ENCODE measurements at places on chromosomes 3 and 15. TPM values are rescaled to one million over a fixed set of nuclear protein-coding genes. Genes with fewer than 3 reads are reported as not detected.

DNA sequence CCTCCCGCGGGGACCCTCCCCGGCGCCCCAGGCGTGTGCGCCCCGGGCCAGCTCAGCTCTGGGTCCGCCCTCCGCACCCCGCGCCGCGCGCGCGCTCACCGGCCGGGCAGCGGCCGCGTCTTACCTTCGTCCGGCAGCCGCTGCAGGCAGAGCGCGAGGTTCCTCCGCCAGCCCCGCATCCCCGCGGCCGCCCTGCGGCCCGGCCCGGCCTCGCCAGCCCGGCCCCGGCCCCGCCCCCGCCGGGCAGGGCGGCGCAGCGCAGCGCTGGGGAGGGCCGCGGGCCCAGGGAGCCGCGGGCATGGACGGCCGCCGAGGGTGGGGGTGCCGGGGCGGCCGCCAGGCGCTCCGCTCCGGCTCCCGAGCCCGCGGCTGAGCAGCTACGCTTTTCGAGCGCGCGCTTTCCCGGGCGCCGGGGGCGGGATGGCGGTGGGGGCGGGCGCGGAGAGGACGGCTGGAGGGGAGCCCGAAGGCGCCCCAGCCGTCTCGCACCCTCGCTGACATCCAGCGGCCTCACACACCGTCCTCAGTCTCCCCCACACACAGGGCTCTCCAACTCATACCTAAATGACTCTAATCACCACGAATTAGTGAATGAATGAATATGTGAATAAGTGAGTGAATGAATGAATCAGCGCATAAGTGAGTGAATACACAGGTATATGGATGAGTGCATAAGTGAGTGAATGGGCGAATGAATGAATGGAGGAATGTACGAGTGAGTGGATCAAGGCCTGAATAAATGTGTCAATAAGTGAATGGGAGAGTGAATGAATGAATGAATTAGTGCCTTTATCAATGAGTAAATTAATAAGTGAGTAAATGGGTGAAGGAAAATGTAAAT is 48.5 kb upstream of the CCDC174 start:
- no peak for DNase-seq

DNA sequence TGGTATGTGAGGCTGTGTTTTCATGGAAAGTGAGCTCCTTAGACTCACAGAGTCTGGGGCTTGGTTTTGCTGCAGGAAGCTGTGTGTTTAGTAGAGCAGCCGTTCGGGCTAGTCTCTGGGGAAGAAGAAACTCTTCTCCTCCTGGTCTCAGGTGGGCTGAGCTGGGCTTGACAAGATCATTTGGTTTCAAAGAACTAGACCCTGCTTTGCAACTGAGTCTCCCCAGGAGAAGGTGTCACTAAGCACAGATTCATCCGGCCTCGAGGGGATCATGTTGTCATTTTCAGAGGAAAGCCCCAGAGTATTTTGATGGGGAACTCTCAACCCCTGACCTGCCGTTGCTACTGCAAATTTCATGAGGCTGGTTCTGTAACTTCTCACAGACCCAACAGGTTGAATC is 188.5 kb downstream of the FAM43A start:
- no peak for DNase-seq

- DNase-seq: peak; percentile 36
These were observed 14.7 kb downstream of the PAK2 start for GRCh38 chr3:196754091-196754981.

GRCh38 chr3:151268267-151269235 is 9.8 kb downstream of the P2RY14 start:
- no peak for DNase-seq

DNA sequence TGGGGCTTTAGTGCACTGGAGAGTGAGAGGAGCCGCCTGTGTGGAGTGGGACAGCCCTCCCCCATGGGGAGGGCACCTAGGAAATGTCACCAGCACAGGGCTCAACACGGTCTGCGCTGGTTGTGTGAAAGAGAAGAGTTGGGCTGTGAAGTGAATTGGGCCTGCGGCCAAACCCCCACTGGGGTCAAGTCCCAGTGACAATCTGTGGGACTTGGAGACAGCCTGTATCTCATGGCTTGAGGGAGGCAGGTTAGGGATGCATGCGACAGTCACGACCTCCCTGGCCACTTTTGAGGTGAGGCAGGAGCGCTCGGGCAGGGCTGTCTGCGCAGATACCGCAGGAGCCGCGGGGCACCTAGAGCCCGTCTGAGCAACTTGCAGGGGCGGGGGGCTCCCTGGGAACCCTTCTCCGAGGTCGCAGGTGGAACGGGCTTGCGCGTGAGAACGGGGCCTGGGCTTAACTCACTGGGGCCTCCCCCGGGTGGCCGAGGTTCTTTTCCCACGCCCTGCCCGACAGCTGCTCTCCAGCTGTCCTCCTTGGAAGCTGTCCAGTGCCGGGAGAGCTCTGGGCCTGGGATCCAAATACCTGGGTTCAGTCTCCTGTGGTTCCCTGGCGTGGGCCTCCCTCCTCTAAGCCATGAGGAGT is 77.4 kb downstream of the SNRK start:
- DNase-seq: no peak

- no peak for DNase-seq
These were observed 10.7 kb upstream of the SLC15A2 start for GRCh38 chr3:121883507-121883906.

- DNase-seq: no peak
These were observed 6.3 kb upstream of the CTSH start for GRCh38 chr15:78950902-78951840.

Gene CGNL1
- 2.8 TPM for total RNA-seq

Gene MAGI1
- 45.9 TPM for total RNA-seq

Data from left colon (tissue), 2 donors.